ENCODE measurements at places on chromosomes 6 and 20. TPM values are rescaled to one million over a fixed set of nuclear protein-coding genes. Genes with fewer than 3 reads are reported as not detected.
A peak's percentile ranks its signal among the peaks of the same experiment; 100 is the strongest.

- no peak for DNase-seq
Observed at GRCh38 chr6:38100380-38100779, 280.9 kb downstream of the ZFAND3 start.

- DNase-seq, result no peak
Observed at GRCh38 chr6:168583821-168584220, 142.8 kb downstream of the SMOC2 start.

- DNase-seq, result no peak
Observed at GRCh38 chr6:70390067-70390466, 23.2 kb upstream of the FAM135A start.

GRCh38 chr6:116572162-116572561, 858 bp downstream of the RWDD1 start:
- peak; percentile 61 for DNase-seq

- no peak for DNase-seq
Observed at GRCh38 chr6:129476810-129477209, 233.2 kb downstream of the ARHGAP18 start.

The GPR6 gene
- total RNA-seq, result not detected

DNA sequence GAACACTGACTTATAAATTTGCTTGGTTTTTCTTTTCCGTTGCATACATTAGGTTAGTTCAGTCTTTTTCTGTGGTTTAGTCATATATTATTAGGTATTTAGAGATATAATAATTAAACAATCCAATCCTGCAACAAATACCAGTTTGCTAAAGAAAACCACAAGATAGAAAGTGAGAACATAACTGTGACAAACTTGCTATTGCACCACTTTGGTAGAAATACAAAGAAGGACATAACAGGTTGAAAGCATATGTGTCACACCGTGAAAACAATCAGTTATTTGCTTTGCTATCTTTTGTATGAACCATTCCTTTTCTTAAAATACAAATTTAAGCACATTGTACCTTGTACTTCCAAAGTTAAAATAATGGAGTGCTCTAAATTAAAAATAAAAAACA, 42.0 kb upstream of the KCNQ5 start:
- DNase-seq, result no peak

DNA sequence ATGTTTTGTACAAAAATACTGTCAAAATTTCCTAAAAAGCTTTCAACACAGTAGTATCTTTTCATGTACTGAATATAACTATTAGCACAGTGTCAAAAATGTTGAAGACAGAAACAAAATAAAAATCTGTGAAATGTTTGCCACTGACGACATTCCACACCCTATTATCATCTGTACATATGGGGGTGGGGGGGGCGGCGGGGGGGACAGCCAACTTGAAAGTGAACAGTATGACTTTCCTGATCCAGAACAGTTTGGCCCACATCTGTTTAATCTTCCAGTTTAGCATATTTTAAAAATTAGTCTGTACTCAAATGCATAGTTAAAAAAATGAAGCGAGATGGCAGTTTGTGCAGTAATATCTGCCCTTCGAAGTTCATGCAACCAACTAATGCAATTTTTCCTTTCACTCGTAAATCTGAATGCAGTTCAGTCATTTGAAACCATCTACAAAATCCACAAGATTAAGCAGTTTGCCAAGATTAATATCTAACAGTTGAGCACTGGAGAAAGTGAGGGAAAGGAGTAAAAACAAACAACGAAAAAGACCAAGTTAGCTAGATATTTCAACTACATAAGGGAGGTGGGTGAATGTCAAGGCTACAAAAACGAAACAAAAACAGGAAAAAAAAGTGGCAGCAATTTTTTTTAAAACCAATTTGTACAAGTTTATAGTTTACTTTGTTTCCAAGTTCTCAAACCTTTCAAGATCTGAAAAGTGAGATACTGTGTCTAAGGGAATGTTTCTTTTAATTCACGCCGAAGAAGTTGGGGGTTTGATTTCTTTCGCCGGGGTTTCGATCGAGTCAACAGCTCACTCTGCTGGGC, 1.9 kb downstream of the CITED2 start:
- DNase-seq, result peak; percentile 43
